ENCODE measurements at places on chromosomes 3 and 15.

- DNase-seq: no peak
These were observed 130.0 kb upstream of the TJP1 start for GRCh38 chr15:29952225-29952624.

DNA sequence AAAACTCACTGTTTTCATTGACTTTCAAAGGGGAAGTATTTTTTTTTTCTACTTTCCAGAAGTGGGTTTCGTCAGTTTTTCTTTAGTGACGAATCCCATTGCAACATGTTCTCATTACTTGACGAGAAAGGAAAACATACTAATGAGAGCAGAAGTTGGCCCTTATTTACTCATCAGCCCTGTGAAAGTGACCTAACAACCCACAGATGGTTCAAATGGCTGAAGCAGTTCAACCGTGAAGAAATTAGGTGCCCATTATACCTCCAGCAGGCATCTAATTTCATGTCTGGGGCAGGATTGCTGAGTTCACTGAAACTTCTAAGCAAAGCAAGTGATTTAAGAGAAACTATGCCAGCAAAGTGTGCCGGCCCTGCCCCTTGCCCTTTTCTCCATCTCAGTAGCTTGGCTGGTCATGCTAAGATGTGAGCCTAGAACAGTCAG, 9.0 kb downstream of the AQP9 start:
- no peak for DNase-seq

GRCh38 chr15:74497584-74497983, 36.6 kb upstream of the UBL7 start:
- no peak for DNase-seq

GRCh38 chr3:9701711-9702110, 1.9 kb upstream of the CPNE9 start:
- no peak for DNase-seq

DNA sequence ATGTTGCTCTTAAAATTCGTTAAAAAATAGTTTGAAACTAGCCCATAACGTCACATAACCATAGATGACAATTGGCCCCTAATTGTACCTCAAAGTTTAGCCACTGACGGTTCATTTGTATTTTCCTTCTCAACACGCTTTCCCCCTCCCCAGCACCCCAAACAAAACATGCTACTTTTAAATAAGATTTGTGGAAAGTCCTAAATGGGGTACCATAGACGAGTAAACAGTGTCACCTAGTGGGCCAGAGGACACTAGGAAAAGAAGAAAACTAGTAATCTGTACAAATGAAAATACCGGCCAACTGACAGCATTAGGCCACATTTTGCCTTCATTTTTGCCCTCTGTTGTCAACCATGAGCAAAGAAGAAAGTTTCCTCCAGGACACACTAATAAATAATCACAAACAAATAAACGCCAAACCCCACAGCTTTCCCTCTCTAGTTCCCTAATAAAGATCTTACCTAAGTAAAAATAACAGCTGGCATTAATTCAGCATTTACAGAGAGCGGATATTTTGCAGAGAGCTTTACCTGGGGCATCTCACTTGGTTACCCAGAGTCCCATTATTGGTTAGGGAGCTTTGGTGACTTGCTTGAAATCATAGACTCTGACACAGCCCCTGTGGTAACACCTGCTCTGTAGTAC, 175.1 kb upstream of the ATP11B start:
- DNase-seq: no peak

- DNase-seq: no peak
These were observed 133.2 kb downstream of the ALDH1A2 start for GRCh38 chr15:57932348-57932747.

Data from stimulated activated CD4-positive, alpha-beta T cell treated with anti-CD3 and anti-CD28 coated beads, Interleukin-12 subunit alpha, Interleukin-12 subunit beta, amount 100 ng/mL, for 24 hours (primary cell).